ENCODE measurements at places on chromosomes 5 and 9. TPM values are rescaled to one million over a fixed set of nuclear protein-coding genes. Genes with fewer than 3 reads are reported as not detected.

Gene ROPN1L
- total RNA-seq: not detected

- DNase-seq: no peak
These were observed 631.1 kb downstream of the ACTL7B start for GRCh38 chr9:108224716-108225115.

Gene CD74
- 182 TPM for total RNA-seq

Gene IL4
- total RNA-seq: not detected

DNA sequence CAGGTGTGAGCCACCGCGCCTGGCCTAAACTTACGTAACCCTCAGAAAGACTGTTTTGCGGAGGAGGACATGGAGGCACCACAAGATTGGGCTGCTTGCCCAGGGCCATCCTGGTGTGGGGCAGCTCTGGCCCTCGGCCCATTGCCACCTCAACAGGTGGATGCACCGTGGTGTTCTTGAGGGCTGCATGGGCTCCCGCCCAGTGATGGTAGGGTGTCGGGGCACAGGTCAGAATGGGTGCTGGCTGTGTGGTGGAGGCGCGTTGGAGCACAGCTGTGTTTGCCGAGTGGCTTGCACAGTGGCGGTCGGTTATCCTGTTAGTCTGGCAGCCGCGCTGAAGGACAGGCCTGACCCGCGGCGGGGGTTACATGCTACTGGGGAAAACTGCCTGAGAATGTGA lies 196.9 kb downstream of the CACNA1B start:
- DNase-seq: no peak

DNA sequence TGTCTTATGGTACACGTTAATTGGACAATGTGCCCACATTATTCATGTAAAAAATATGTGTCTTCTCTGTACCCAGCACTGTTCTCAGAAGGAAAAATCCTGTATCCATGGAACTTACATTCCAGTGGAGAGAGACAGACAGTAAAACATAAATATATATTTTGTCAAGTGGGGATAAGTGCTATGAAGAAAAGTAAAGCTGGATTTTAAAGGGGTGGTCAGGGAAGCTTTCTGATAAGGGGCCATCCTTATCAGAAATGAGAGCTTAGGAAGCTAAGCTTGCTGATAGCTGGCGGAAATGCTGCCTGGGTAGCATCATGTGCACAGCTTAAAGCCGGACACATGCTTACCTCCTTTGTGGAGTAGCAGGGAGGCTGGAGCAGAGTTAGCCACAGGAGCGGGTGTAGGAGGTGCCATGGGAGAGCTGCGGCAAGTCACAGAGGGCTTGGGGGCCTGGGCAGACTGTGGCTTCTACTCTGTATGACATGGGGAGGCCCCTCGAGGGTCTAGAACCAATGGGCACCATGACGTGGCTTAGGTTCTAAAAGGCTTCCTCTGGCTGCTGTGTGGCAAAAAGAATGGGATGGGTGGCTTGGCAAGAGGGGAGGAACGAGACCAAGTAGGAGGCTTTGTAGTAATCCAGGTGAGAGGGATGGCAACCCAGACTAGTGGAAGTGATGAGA lies 141.7 kb downstream of the FGF1 start:
- no peak for DNase-seq
